ENCODE measurements at places on chromosomes 6 and 20.

DNA sequence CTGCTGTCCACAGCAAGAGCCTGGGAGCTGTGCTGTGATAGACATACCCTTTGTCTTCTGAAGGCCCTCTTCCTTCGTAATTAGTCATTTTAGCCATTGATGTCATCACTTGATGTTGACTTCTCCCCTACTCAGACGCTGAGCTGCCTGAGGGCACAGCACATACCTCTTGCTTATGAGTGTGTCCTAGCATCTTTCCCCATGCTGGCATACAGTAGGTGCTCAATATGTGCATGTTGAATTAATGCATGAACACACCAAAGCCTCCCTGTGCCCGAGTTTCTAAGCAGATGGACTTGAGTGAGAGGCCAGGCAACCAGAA is 35.8 kb upstream of the FAM83D start:
- DNase-seq = no peak

- no peak for DNase-seq
Measured at GRCh38 chr6:122548281-122548680, 61.9 kb upstream of the PKIB start.

GRCh38 chr20:5309971-5310370 is 6.8 kb downstream of the PROKR2 start:
- DNase-seq = no peak

GRCh38 chr6:156308604-156309003 is 468.6 kb upstream of the ARID1B start:
- no peak for DNase-seq

- no peak for DNase-seq
Measured at GRCh38 chr6:30656513-30656912, 9.6 kb downstream of the C6orf136 start.

- no peak for DNase-seq
Measured at GRCh38 chr6:92849636-92850035, 569.7 kb downstream of the EPHA7 start.

DNA sequence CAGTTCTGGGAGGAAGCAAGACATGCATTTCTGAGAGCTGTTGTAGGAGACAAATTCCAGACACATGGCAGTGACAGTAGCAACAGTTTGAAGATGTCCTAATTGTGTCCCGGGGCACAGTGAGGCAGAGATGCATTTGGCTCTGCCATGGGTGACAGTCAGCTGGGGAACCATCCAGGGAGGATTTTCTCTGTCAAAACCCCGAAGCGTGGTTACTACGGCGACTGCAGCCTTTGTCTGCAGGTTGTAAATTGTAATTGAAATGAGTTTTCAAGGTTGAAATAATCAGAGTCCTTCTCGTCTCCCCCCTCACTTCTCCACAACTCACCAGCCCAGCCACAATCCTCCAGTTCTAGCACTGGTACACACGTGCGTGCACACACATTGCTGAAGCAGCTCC is 100.1 kb downstream of the GRM4 start:
- no peak for DNase-seq

DNA sequence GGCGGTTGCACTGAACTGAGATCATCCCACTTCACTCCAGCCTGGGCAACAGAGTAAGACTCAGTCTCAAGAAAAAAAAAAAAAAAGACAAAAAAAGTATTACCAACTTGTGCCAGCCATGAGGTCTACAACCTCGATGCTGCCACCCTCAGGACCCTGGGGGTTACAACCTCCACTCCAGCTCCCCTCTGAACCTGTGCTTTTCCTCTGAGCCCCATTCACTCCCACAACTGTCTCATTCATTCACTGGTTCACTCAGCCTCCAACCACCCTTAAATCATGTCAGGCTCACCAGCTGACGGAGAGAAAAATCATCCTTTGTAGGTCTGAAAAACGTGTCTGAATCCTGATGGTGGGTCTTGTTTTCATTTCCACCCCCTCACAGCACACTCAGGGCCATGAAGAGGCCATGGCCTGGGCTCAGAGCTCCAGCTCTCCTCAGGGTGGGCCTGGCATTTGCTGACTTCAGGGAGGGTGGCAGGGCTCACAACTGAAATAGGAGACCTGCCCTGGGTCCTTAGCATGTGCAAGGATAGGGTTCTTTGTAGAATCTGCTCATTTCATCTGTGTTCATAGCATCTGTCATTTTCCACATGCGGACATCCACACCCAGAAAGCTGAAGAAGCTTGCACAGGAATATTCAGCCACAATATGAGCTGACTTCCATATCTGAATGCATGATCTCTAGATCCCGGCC is 1.9 kb upstream of the ULBP1 start:
- no peak for DNase-seq

GRCh38 chr6:3835055-3835731 is 14.0 kb upstream of the FAM50B start:
- DNase-seq = no peak

- no peak for DNase-seq
Measured at GRCh38 chr20:7505152-7505834, 435.0 kb downstream of the HAO1 start.

- DNase-seq = no peak
Measured at GRCh38 chr6:115835314-115835713, 225.4 kb downstream of the FRK start.

DNA sequence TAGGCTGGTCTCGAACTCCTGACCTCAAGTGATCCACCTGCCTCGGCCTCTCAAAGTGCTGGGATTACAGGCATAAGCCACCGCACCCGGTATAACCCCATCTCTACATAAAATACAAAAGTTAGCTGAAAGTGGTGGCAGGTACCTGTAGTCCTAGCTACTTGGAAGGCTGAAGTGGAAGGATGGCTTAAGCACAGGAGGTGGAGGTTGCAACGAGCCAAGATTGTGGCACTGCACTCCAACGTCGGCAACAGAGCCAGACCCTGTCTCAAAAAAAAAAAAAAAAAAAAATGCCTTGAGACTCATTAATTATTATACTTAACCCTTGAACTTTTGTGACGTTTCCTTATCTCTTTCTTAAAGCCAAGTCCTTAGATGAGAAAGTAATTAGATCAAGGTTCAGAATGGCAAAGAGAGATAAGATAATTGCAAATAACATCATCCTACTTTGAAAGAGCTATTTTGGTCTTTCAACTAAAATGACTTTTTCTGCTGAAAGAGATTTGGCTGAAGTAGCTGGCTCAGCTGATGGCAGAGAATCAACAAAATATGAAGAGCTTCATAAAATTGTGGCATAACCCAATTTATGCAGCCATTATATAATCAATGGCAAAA is 4.7 kb upstream of the SHLD1 start:
- DNase-seq = no peak

DNA sequence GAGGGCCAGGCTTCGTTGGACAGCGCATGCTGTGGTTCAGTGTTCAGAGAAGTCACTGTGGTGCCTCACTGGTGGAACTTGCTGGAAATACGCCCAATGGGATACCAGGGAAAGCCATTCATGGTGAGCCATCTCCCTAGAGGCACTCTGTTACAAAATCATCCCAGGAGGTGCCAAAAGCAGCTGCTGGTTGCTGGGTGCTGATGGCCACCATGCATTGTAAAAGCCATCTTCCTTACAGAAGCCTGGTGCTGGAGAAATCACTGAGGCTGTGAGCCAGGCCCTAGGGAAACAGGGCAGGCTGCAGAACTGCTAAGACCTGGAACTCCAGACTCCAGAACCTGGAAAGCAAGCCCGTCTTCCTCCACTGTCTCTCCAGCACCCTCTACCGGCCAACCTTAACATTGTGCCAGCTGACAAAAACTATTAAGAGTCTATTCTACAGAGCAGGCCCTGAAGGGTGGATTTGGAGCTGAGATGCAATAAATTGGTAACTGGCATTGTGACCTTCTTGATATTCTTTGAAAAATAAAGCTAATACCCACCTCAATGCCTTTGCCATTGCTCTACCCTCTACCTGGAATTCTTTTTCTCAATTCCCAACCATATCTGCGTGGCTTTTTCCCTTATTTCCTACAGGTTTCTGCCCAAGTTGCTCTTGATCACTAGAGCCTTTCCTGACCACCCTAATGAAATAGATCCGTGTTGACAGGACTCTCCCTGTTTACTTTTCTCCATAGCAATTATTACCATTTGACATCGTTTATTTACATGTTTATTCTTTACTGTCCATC is 18.5 kb downstream of the SNRPB start:
- peak; percentile 58 for DNase-seq

GRCh38 chr6:305371-306206 is 13.3 kb downstream of the DUSP22 start:
- DNase-seq = no peak

DNA sequence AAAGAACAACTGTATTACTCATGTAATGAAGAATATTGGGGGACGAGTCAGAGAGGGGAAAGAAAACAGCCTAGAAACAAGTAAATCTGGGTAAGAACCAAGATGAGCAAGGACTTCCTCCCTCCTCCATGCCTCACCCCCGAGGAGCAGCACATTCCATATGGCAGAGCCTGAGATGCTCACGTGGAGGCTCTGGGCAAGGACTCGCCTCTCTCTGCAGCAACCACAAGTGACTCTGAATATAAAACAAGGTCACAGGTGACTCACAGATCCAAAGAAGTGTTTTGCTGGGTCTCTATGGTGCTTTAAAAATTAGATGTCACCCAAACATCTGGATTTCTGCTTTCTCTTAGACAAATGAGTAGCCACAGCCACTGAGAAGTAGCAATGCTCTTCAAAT is 453.0 kb upstream of the SULF2 start:
- no peak for DNase-seq

DNA sequence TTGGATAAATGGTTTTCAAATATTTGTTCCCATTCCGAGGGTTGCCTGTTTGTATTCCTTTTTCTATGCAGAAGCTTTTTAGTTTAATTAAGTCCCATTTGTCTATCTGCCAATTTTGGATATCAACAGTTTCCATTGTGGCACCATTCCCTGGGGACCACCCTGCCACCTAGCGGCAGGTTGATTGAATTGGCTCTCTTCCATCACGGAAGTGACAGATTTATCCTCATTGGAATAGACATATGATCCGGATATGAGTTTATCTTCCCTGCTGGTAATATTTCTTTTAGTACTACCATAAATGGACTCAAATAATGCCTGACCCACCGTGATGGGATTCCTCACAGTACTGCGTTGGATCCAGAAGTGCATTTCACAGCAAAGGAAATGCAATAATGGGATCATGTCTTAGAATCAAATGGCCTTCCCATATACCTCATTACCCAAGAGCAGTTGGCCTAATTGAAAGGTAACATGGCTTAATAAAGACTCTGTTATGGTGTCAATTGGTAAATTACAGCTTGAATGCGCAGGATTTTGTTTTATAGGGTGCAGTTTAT is 327.0 kb downstream of the BMP2 start:
- peak; percentile 2 for DNase-seq

DNA sequence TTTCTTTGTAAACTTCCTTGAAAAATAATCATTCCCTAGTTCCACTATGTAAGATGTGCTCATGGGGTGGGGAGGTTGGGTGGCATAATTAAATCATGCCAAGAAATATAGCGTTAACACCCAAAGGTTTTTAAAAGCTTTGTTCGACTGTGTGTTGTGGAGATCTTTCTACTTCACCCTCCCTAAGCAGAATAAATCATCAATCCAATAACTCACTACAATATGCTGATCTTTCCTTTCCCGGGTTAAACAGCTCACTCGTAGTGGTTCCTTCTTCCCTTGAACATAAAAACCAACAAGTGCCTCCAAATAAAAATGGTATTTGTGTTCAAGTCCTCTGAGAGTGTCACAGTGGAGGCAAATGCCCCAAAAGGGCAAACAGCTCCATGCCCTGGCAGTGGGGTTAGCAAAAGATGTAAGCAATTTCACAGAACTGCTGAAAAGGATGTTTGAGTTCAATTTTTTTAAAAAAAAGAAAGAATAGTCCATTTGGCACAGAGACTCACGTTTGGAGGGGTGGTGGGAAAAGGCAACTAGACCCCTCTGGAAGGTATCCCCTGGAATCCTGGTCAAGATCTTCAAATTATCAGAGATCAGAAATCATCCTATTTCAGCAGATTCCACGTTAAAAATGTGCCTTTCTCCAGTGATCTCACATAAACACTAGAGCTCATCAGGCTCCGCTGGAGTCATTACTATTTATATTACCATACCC is 99.1 kb downstream of the TFAP2A start:
- DNase-seq = no peak

GRCh38 chr6:33204415-33205190 is at the start of gene HSD17B8:
Gene HSD17B8 (plus strand): TSS chr6:33204655. CDS start chr6:33204669, 14 bp downstream.
- DNase-seq = peak; percentile 87

GRCh38 chr6:90044833-90045381 is 150.6 kb downstream of the GJA10 start:
- DNase-seq = no peak

DNA sequence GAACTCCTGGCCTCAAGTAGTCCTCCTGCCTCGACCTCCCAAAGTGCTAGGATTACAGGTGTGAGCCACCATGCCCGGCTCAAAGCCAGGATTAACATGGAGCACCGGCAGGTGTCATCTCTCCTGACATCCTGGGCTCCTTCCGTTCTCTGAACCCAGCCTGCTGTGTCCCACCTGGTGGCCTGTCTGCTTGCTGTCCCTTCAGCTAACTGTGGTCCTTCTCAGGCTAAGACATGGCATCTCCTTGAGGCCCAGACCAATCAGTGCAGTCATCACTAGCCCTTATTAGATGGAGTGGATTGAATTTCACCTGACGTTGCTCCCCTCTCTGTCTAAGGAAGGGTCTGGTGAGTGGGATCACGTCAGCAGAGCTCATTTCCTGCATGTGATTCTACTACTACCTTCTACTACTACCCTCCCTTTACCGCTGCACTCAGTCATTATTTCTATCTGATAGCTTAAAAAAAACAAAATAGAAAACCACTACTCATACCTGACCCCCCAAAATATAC is 28.0 kb upstream of the SYNJ2 start:
- no peak for DNase-seq

- no peak for DNase-seq
Measured at GRCh38 chr6:100459592-100460184, 5.0 kb downstream of the SIM1 start.

DNA sequence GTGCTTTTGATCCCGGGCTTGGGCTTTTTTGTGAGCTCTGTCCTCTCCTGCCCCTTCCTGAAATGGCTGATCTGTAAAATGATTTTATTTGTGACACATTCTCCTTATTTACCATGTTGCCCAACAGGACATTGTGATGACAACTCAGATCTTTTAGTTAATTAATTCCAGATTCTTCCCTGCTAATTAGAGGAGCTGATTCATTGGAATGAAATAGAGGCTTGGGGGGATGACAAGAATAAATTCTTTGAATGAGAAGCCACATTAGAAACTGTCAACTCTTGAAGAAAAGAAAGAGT is 26.1 kb upstream of the GABRR1 start:
- no peak for DNase-seq

GRCh38 chr6:36641543-36641942 is 37.0 kb upstream of the CDKN1A start:
- DNase-seq = no peak

DNA sequence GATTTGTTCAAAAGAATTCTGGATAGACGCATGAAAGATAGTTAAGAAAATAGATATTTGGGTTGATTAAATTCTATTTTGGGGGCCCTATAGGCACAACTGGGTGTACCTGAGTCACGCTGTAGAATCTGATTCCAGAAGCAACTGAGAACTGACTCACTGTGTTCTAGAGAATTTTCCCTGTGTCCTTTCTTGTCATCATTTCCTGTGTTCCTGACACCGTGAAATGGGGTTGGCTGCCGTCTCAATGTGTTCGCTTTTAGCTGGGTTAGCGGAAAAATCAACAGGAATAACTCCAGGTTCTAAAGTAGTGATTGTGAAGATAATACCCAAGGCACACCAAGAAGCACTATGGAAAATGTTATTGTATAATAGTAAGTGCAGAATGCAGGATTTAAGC is 5.0 kb downstream of the GCNT2 start:
- no peak for DNase-seq

Data from hippocampal formation (tissue), 2 donors.